ENCODE measurements at places on chromosomes 5 and 9.

GRCh38 chr5:10479154-10479721, 37.6 kb downstream of the ROPN1L start:
- DNase-seq, result peak; percentile 82

GRCh38 chr5:111241696-111242095, 17.5 kb downstream of the CAMK4 start:
- no peak for DNase-seq

DNA sequence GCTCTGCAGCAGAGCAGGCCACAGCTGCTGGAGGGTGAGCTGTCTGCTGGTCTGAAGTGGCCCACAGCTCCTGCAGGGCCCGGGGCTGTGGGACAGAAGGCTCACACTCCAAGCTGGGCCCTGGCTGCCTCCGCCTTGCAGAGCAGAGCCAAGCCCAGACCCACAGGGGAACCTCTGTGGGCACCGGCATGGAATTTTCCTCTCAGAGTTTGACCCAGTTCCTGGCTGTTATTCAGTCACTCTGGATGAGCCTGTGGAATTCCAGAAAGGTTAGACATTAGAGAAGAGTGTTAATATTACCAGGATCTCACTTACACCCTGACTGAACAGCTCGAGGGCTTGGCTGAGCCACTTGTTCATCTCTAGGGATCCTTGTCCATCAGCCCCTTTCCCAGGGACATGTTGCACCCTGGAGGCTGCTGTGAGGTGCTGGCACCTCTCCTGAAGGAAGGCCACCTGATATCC, 17.5 kb downstream of the IL9 start:
- DNase-seq, result no peak

- DNase-seq, result peak; percentile 12
Observed at GRCh38 chr5:36177715-36178523, 26.0 kb downstream of the SKP2 start.

- DNase-seq, result no peak
Observed at GRCh38 chr5:38645508-38645907, 89.1 kb upstream of the LIFR start.

DNA sequence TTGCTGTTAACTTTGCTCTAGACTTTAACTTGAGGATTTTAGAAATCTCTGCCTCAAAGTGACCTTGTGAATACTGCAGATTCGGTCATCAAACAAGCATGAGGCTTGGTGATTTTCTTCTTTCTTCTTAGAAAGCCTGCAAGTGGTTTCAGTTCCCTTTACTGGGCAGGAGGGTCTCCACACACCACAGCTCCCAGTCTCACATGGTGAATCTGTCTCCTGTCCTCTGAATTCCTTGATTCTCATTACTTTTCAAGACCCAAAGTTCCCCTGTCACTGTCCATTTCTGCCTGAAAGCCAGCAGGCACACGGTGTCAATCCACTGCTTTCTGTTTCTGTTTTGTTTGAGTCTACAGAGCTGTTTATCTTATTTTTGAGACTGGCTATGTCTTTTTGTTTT, 14.1 kb downstream of the HSPB3 start:
- DNase-seq, result no peak

GRCh38 chr9:137502008-137502911, 43.1 kb upstream of the NSMF start:
- DNase-seq, result peak; percentile 70

GRCh38 chr5:54177058-54177457, 133.3 kb downstream of the ARL15 start:
- DNase-seq, result no peak

DNA sequence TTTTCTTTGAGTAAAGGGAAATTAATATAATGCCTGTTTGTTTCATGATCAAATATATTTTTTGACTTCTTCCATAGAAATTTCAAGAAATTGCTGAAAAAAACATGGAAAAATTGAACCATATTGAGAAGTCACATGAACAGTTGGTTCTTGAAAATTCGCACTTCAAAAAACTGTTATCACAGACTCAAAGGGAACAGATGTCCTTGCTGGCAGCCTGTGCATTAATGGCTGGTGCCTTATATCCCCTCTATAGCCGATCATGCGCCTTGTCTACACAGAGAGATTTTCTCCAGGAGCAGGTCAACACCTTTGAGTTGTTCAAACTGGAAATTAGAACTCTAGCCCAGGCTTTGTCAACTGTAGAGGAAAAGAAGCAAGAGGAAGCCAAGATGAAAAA, 191.4 kb downstream of the CCDC171 start:
- no peak for DNase-seq

- no peak for DNase-seq
Observed at GRCh38 chr9:137244486-137245449, 3.7 kb downstream of the TUBB4B start.

- DNase-seq, result no peak
Observed at GRCh38 chr9:121896545-121896943, 196.6 kb downstream of the TTLL11 start.

DNA sequence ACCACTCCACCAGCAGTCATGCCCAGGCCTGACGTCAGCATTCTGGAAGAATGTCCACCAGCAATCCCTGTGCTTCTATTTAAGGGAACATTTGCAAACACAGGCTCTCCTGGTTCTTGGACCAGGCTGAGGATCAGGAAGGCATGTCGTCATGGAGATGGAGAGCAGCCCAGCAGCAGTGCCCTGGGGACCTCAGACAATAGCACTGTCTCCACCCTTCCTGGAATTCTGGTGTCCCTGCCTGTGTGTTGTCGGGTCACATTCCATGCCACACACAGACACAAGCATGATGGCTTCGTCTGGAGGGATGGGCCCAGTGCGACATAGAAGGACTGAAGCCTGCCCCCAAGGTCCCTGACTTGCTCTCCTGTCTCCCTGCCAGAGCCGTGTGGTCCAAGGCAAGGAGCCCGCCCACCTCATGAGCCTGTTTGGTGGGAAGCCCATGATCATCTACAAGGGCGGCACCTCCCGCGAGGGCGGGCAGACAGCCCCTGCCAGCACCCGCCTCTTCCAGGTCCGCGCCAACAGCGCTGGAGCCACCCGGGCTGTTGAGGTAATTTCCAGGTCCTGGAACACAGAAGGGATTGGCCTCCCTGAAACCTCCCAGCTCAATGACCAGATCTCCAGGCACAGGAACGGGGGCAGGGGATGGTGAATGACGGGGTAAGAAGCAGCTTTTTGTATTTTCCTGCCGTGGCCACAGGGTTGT, 43.8 kb downstream of the STOM start:
- DNase-seq, result peak; percentile 68

DNA sequence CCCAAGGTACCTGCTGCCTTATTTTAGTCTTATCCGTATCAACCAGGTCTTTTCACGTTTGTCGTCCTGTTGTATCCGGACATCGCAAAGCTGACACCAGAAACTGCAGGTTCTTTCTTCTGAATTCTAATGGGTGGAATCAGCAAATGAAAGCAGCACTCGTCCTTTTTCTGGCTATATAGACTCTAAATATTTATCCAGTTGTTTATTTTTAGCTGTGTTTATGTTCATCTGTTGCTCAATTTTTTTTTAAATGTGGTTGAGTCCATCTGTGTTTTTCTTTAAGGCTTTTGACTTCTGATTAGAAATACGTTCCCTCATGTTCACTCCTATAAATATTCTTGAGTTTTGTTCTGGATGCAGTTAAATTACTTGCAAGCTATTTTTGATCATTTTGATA, 831.7 kb downstream of the MTRR start:
- peak; percentile 11 for DNase-seq
